ENCODE measurements at places on chromosomes 4 and X. TPM values are rescaled to one million over a fixed set of nuclear protein-coding genes. Genes with fewer than 3 reads are reported as not detected.

DNA sequence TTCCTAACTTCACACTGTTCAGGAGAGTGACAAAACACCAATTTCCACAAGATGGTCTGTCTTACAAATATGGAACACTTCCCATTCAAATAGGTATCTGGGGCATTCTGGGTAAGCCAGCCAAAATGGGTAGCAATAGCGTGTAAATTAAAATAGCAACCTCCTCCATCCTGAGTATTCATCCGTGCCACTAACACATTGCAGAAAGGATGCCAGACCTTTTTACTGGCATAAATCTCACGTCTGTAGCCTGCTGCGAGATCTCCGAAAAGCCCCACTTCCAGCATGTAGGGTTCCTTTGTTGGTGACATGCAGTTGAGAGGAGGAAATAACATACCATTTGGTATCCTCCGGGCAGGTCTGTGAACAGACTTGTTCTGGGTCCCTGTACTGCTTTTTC is 52.7 kb upstream of the RAI2 start:
- no peak for DNase-seq

- DNase-seq, result no peak
Measured at GRCh38 chrX:54785901-54786300, 12.2 kb downstream of the ITIH6 start.

DNA sequence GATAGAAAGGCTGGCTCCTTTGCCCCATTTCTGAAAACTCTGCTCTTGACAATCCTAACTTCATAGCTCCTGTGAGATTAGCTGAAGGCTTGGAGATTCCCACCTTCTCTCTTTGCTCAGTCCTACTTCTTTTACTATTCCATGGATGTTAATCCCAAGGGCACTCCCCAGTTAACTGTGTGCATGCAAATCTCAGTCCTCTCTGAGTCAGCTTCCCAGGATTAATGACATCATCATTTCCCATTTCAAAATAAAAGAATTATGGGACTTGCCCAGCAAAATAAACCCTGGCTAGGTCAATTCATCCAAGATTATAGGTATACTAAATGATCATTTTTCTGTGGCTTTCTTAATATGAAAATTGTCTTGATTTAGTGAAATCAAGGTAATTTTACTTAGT is 328.6 kb upstream of the NR3C2 start:
- DNase-seq, result no peak

DNA sequence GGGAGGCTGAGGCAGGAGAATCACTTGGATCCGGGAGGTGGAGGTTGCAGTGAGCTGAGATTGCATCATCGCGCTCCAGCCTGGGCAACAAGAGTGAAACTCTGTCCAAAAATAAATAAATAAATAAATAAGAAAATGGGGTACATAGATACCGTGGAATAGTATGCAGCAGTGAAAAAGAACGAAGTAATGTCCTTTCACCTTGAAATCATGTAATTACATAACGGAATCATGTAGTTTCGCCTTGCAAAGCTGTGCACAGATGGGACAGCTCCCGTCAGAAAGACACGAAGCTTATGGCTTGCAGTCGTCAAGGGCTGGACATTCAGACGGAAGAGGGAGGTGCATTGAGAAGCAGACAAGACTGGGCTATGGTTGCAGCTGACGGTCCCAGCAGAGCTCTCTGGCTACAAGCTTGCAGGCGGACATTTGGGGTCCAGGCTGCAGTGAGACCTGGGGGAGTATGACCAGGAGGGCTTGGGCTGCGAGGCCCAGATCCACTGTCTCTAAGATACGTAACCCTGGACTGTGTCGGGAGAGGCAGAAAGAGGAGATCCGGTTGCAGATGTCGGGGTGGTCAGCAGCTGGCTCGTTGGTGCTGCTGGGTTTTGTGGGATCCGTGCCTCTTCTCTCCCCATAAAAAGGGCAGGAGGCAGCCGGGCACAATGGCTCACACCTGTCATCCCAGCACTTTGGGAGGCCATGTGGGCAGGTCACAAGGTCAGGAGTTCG is 6.2 kb upstream of the P2RY8 start:
- DNase-seq, result no peak

ZFX gene
- 7.2 TPM for total RNA-seq

KIAA0232 gene
- 6.2 TPM for total RNA-seq

DNA sequence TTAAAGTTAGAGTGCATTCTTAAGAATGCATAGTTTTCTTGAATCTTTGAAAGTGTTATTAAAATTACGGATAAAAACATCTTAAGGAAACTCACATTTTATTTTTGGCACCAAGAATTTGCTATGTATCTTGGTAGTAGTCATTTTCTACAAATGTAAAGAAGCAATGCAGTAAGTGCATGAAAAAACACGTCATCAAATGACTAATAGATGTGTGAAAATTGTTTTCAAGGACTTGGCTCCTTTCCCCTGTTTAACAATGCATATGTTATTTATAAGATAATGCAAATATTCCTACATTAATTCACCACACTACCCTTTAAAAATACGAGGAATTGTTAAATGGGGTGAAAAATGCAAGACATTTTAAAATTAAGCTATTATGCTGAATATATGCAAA is 461.2 kb upstream of the PCDH7 start:
- DNase-seq, result no peak

GRCh38 chrX:7117587-7117986 is 29.9 kb upstream of the STS start:
- no peak for DNase-seq
